Psoas muscle (tissue), 8 donors: ENCODE measurements at places on chromosomes 5 and 9. TPM values are rescaled to one million over a fixed set of nuclear protein-coding genes. Genes with fewer than 3 reads are reported as not detected.
A peak's percentile ranks its signal among the peaks of the same experiment; 100 is the strongest.

CLIC3 gene
- 0.54 TPM for total RNA-seq

PAPPA gene
- 0.82 TPM for total RNA-seq

DPP7 gene
- total RNA-seq = 67.4 TPM

DTWD2 gene
- 5.9 TPM for total RNA-seq

SPINK5 gene
- 0.18 TPM for total RNA-seq

SV2C gene
- total RNA-seq = not detected

NUP155 gene
- 11.0 TPM for total RNA-seq

FAXDC2 gene
- 11.0 TPM for total RNA-seq

GRCh38 chr5:87116825-87117512 is 150.7 kb upstream of the RASA1 start:
- no peaks in the 10 kb centered on the region for H3K36me3 ChIP-seq
- H3K27ac ChIP-seq = no peak overlapping the region
- no peaks in the 10 kb centered on the region for H3K27me3 ChIP-seq
- no peak for DNase-seq
- no peak overlapping the region for H3K4me3 ChIP-seq
- H3K4me1 ChIP-seq = no peaks in the 10 kb centered on the region

DNA sequence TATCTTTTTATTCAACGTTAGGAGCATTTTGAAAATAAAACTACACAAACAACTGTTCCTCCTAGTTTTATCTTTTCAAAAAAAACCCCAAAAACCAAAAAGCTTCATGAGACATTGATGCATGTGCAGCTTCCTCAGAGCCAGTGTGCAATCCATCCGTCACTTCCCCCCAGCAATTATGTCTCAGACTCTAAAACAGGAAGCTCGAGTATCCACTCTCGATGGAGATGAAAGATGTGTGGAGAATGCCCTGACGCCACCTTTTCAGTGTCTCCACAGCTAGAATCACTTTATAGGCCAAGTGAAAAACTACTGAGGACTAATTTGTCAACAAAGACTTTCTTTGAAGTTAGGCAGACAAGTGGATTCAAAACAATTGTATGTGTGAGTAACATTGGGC is 408.9 kb upstream of the SMARCA2 start:
- no peak for DNase-seq
- no peak overlapping the region for H3K27ac ChIP-seq
- H3K4me3 ChIP-seq = no peak overlapping the region

DNA sequence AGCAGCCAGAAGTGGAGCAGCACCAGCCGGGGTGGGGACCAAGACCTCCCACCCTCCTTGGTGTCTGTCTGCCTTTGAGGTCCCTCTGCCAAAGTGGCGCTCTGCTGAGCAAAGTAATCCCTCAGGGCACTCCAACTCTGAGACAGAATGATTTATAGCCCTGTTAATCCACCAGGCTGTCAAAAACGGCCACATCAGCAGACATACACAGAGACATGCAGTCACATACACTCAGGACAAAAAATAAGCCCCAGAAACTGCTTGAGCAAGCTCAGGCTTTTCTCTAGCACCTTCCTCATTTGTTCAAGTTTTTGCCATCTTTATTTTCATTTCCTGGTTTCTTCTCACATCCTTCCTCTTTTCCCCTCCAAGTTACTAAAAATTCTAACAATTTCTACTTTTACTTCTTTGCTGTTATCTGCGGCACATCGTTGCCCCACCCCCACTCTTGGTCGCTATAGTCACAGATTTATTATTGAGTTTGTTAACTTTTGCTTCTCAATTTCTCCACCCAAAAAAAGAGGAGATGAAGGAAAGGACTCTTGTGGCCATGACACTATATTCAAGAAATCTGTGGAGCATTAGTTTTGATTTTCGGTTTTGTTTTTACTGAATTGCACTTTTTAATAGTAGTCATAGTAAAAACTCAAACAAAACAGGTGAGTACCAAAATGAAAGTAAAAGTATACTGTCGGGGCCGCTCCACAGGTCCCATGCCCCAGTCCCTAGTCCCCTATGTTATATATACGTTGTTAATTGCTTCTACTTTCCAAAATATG is 17.4 kb upstream of the ADRB2 start:
- no peaks in the 10 kb centered on the region for H3K27me3 ChIP-seq
- peaks cover 31% of the 10 kb centered on the region for H3K4me1 ChIP-seq
- H3K27ac ChIP-seq = no peak overlapping the region
- no peaks in the 10 kb centered on the region for H3K36me3 ChIP-seq

DNA sequence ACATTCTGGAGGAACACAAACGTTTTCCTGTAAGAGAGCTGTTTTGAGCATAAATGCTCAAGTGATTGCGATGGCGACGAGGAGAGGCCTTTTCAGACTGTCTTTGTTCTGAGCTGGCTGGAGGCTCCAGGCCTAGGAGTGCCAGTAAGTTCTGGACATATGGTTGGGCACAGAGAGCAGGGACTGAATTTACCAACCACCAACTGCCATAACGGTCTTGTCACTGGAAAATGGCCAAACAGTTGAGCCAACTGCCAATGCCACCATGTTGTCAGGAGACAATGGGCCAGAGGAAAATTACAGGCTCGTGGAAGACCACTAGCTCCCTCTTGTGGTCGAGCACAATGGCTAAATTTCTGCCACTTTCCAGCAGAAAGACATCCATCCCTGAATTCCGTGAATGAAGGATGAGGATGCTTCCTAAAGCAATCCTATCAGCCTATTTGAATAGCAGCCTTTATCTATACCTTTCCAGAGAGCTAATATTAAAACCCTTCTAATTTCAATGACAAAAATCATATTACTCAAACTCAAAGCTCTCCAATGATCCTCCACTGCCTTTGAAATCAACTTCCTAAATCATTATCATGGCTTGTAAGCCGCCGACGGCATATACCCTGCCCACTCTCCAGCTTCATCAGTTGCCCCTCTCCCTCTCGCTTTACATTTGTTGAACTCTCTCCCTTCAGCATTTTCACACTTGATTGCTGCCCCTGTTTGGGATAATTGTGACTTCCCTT is 66.9 kb upstream of the GLIS3 start:
- no peaks in the 10 kb centered on the region for H3K4me1 ChIP-seq
- no peak overlapping the region for H3K4me3 ChIP-seq
- H3K36me3 ChIP-seq = no peaks in the 10 kb centered on the region
- DNase-seq = no peak
- H3K27ac ChIP-seq = no peak overlapping the region

DNA sequence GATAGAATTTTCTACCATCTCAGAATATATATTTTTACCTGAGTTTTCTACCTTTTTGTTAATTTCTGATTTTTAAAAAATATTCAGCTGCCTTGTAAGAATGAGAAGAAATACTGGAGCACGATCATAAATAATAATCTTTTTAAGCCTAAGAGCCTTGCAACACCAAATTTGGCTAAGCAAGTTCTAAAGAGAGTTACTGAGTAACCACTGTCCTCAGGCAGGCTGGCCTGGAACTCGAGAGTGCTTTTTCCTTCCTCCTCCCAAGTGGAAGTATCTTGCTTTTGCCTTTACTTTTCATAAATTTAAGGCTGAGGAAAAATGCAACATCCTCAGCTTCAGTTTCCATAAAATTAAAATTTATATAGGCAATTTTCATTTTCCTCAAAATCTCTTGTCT is 21.0 kb downstream of the GLRX start:
- peaks cover 3% of the 10 kb centered on the region for H3K36me3 ChIP-seq
- H3K4me1 ChIP-seq = peaks cover 20% of the 10 kb centered on the region
- no peak overlapping the region for H3K4me3 ChIP-seq
- no peak for DNase-seq

DNA sequence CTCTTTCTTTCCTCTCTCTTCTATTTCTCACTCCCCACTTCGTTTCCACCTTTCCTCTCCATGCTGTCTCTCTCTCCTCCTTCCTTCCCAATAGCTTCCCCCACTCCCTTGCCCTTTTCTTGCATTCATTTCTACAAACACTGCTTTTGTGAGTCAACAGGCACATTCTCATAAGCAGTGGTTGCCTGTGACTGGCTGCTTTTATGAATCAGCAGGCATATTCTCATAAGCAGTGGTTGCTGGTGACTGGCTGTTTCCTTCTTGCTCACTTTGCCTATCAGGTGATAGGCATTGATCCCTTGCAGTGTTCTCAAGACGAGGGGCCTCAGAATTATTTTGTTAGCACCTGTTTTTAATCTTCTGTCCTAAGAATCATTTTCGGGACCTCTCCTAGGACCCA is 116.1 kb upstream of the ACTBL2 start:
- no peak for DNase-seq
- no peaks in the 10 kb centered on the region for H3K36me3 ChIP-seq
- peaks cover 10% of the 10 kb centered on the region for H3K4me1 ChIP-seq
- no peak overlapping the region for H3K4me3 ChIP-seq
- no peak overlapping the region for H3K27ac ChIP-seq

- H3K4me3 ChIP-seq = no peak overlapping the region
- no peak for DNase-seq
- no peaks in the 10 kb centered on the region for H3K4me1 ChIP-seq
- no peaks in the 10 kb centered on the region for H3K27me3 ChIP-seq
- no peak overlapping the region for H3K27ac ChIP-seq
- H3K36me3 ChIP-seq = peaks cover 21% of the 10 kb centered on the region
Measured at GRCh38 chr5:658103-658502, 35.0 kb downstream of the TPPP start.

DNA sequence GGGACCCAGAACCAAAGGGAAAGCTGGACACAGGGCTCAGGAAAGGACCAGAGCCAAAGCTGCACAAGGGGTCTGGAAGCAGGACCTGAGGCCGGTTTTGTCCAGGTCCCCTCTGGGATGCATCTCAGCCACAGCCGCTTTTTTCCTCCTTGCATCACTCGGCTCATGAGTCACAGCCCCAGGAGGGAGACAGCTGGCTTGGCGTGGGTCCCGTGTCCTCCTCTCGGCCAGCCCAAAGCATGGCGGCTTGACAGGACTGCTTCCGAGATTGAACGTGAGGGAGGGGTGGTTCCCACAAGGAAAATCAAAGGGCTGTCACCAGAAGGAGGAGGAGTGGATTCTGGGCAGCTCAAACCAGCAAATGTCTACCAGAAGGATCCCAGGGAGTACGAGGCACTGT is 56.7 kb upstream of the CPLX2 start:
- no peaks in the 10 kb centered on the region for H3K27me3 ChIP-seq
- no peaks in the 10 kb centered on the region for H3K4me1 ChIP-seq
- H3K4me3 ChIP-seq = no peak overlapping the region

DNA sequence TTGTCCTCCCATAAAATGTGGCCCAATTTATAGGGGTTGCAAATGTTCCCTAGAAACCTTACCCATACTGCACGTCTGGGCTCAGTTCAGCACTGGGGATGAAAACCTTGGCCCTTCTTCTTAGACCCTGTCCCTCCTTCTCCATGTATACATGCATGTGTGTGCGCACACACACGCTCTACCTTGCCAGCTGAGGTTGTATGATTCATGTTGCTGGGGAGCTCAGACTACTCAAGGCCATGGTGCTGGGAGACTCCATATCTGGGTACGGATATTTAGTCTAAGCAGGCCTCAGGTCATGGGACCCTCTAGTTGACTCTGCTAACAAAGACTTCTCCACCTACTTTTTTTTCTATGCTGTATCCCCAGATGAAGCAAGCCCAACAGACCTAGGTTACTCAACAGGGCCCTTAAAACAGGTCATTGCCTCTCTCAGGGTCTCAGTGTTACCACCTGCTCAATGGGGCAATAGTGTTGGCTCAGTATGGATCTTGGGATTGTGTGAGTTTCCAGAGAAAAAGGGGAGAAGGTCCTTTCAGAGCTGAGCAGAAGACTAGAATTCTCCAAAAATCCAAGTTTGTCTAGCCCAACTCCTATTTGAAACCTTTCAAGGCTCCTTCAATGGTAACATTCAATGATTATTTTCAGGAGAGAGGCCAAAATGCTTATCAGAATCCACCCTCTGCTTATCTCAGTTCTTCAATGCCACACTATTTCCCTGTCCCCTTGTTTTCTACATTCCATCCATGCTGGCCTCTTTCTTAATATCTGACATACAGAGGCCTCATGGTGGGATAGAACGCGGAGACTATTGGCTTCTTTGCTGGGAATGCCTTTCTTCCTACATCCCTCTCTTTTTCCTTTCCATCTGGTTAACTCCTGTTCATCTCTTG is 123.6 kb upstream of the PITX1 start:
- no peaks in the 10 kb centered on the region for H3K4me1 ChIP-seq
- DNase-seq = no peak
- no peaks in the 10 kb centered on the region for H3K36me3 ChIP-seq
- no peak overlapping the region for H3K27ac ChIP-seq
- no peak overlapping the region for H3K4me3 ChIP-seq

- peak overlapping the region; percentile 30 for H3K27ac ChIP-seq
- no peak for DNase-seq
- no peaks in the 10 kb centered on the region for H3K36me3 ChIP-seq
- no peak overlapping the region for H3K4me3 ChIP-seq
Measured at GRCh38 chr9:113614843-113615648, 151.5 kb downstream of the RGS3 start.

- H3K4me3 ChIP-seq = no peak overlapping the region
- DNase-seq = no peak
- peaks cover 29% of the 10 kb centered on the region for H3K36me3 ChIP-seq
- no peaks in the 10 kb centered on the region for H3K4me1 ChIP-seq
- no peak overlapping the region for H3K27ac ChIP-seq
Measured at GRCh38 chr5:34959323-34959722, 30.0 kb downstream of the DNAJC21 start.

DNA sequence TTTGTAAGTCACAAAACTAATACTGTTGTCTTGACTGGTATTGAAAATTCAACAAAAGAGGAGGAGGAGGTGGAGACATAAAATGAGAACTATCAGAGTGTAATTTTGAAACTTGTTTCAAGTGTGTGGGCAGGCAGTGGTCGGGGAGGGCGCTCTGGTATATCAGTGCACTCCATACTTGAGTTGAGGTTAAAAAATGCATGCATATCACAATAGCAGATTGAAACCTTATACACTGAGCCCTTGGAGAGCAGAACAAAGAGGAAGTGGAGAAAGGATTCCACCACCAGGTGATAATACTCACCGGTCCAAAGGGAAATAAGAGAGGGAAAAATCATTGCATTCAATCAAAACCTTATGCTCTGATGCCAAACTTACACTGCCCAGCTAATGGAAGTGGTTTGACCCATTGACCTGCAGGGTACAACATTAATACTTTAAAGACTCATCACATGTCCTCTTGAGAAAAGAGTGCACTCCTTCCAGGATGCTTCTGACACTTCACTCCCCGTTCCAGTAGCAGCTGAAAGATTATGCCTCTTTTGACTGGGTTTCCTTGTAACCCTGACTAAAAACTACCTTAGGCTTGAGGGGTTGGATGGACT is 79.5 kb upstream of the FAM169A start:
- H3K4me1 ChIP-seq = no peaks in the 10 kb centered on the region
- no peaks in the 10 kb centered on the region for H3K36me3 ChIP-seq
- H3K4me3 ChIP-seq = no peak overlapping the region
- H3K27me3 ChIP-seq = peaks cover 10% of the 10 kb centered on the region
- DNase-seq = no peak

GRCh38 chr9:81666123-81666522 is 23.2 kb downstream of the TLE1 start:
- H3K27me3 ChIP-seq = no peaks in the 10 kb centered on the region
- H3K4me1 ChIP-seq = peaks cover 70% of the 10 kb centered on the region
- no peak for DNase-seq
- H3K27ac ChIP-seq = no peak overlapping the region

- H3K27me3 ChIP-seq = no peaks in the 10 kb centered on the region
- H3K27ac ChIP-seq = no peak overlapping the region
- no peak overlapping the region for H3K4me3 ChIP-seq
- no peaks in the 10 kb centered on the region for H3K36me3 ChIP-seq
- no peak for DNase-seq
Measured at GRCh38 chr5:137696481-137696880, 39.4 kb downstream of the KLHL3 start.
